Activated CD8-positive, alpha-beta memory T cell treated with anti-CD3 and anti-CD28 coated beads, Interleukin-2, amount 10 ng/mL, durations not matched to agents 7 days and 5 days (primary cell): ENCODE measurements at places on chromosomes 13 and 19. TPM values are rescaled to one million over a fixed set of nuclear protein-coding genes. Genes with fewer than 3 reads are reported as not detected.
A peak's percentile ranks its signal among the peaks of the same experiment; 100 is the strongest.

DNA sequence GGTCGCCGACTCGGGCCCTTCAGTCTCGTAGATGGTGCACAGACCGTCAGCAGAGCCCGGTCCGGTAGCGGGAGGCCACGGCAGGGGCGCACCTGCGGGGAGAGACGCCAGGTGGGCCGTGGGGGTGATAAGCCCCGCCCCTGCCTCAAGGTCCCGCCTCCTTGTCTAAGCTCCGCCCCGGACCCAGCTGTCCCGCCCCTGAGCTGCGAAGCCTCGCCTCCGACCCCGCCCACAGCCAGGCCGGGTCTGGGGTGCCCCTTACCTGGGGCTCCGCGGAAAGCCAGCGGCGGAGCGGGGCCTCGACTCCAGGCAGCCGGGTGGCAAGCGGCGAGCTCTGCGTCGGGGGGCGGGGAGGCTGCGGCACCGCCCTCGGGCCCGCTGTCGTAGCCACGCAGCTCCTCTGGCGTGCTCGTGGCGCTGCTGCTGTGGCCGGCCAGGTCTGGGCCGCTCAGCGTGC, 4.7 kb downstream of the PRR36 start:
- H3K27ac ChIP-seq: no peak overlapping the region
- peak; percentile 76 for DNase-seq
- peaks cover 54% of the 10 kb centered on the region for H3K27me3 ChIP-seq
- H3K4me3 ChIP-seq: peak overlapping the region; percentile 41

- peaks cover 6% of the 10 kb centered on the region for H3K4me1 ChIP-seq
- H3K27me3 ChIP-seq: peaks cover 19% of the 10 kb centered on the region
- no peak overlapping the region for H3K27ac ChIP-seq
- no peak for DNase-seq
- H3K4me3 ChIP-seq: no peak overlapping the region
- no peaks in the 10 kb centered on the region for H3K36me3 ChIP-seq
Observed at GRCh38 chr13:52344108-52344507, 61.9 kb downstream of the THSD1 start.

- H3K4me1 ChIP-seq: peaks cover 62% of the 10 kb centered on the region
- DNase-seq: no peak
- H3K36me3 ChIP-seq: no peaks in the 10 kb centered on the region
- H3K4me3 ChIP-seq: no peak overlapping the region
- no peak overlapping the region for H3K27ac ChIP-seq
Observed at GRCh38 chr19:13884726-13885591, 8.0 kb downstream of the NANOS3 start.

- no peaks in the 10 kb centered on the region for H3K36me3 ChIP-seq
- H3K4me3 ChIP-seq: no peak overlapping the region
- peaks cover 3% of the 10 kb centered on the region for H3K4me1 ChIP-seq
- H3K27ac ChIP-seq: no peak overlapping the region
- no peak for DNase-seq
Observed at GRCh38 chr19:35083691-35084508, 31.7 kb upstream of the FXYD3 start.

GRCh38 chr19:16977306-16977705, 49.3 kb downstream of the CPAMD8 start:
- H3K27me3 ChIP-seq: no peaks in the 10 kb centered on the region
- no peaks in the 10 kb centered on the region for H3K4me1 ChIP-seq
- no peak overlapping the region for H3K4me3 ChIP-seq
- H3K36me3 ChIP-seq: no peaks in the 10 kb centered on the region

DNA sequence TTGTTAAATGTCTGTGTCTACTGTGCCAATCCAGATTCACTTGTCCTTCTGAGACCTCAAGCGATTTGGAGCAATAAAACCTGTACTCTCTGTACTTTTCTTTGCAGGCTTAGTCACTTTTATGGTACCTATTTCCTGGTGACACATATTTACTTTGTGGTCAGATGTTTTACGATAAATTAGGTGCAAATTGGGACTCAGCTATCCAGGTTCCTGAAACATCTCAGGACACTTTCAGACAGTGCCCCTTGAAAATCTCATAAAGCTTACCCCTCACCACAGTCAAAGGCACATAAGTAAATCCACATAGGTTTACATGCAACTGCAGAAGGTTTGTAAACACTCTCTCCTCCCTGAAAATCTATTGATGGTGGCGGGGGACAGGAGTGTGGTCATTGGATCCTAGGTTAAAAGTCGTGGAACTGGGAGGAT, 438.8 kb downstream of the EFNB2 start:
- no peak overlapping the region for H3K4me3 ChIP-seq
- no peaks in the 10 kb centered on the region for H3K27me3 ChIP-seq
- no peaks in the 10 kb centered on the region for H3K4me1 ChIP-seq
- H3K27ac ChIP-seq: no peak overlapping the region

GRCh38 chr13:25930653-25931052, 121.2 kb downstream of the SHISA2 start:
- H3K36me3 ChIP-seq: no peaks in the 10 kb centered on the region
- DNase-seq: no peak
- H3K27me3 ChIP-seq: peaks cover 3% of the 10 kb centered on the region
- H3K27ac ChIP-seq: no peak overlapping the region
- H3K4me1 ChIP-seq: no peaks in the 10 kb centered on the region
- H3K4me3 ChIP-seq: no peak overlapping the region

- H3K36me3 ChIP-seq: peaks cover 18% of the 10 kb centered on the region
- H3K4me1 ChIP-seq: peaks cover 24% of the 10 kb centered on the region
- no peak overlapping the region for H3K27ac ChIP-seq
- no peaks in the 10 kb centered on the region for H3K27me3 ChIP-seq
Observed at GRCh38 chr19:34345947-34346351, 19.0 kb upstream of the GPI start.

- DNase-seq: no peak
- H3K27ac ChIP-seq: no peak overlapping the region
- no peaks in the 10 kb centered on the region for H3K36me3 ChIP-seq
- H3K4me1 ChIP-seq: no peaks in the 10 kb centered on the region
- no peak overlapping the region for H3K4me3 ChIP-seq
Observed at GRCh38 chr13:36774931-36775330, 44.1 kb upstream of the RFXAP start.

DNA sequence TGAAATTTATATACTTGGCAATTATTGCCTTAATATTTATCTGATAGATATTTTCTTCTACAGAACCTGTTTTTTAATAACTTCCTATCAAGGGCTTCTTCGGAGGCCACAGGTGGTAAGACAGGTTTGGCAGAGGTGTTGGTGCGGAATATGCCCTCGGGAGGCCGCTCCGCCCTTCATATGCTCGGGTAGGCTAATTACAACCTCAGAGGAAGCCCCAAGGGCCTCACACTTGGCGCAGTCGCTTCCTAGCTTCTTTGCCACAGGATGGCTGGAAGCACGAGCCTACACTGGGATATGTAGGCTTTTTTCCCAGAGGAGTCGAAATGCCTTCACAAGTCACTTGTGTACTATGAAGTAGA, 68.8 kb downstream of the LMO7 start:
- no peaks in the 10 kb centered on the region for H3K27me3 ChIP-seq
- peaks cover 16% of the 10 kb centered on the region for H3K4me1 ChIP-seq
- H3K36me3 ChIP-seq: no peaks in the 10 kb centered on the region
- no peak for DNase-seq

Gene KIR2DL4
- total RNA-seq: 0.70 TPM

Gene COX6B2
- total RNA-seq: 2.0 TPM

Gene NLRP9
- not detected for total RNA-seq

Gene ZNF546
- total RNA-seq: 6.5 TPM

Gene PRKCG
- not detected for total RNA-seq

Gene SH2D3A
- total RNA-seq: 13.8 TPM

Gene KATNAL1
- total RNA-seq: 24.6 TPM

Gene KIR2DL1
- 0.47 TPM for total RNA-seq

Gene IFNL1
- total RNA-seq: 0.26 TPM

Gene ZNF610
- total RNA-seq: 2.0 TPM

Gene APLP1
- total RNA-seq: 2.0 TPM

Gene ZNF724
- total RNA-seq: 13.6 TPM
